ENCODE measurements at places on chromosomes 16 and 17.
A peak's percentile ranks its signal among the peaks of the same experiment; 100 is the strongest.

DNA sequence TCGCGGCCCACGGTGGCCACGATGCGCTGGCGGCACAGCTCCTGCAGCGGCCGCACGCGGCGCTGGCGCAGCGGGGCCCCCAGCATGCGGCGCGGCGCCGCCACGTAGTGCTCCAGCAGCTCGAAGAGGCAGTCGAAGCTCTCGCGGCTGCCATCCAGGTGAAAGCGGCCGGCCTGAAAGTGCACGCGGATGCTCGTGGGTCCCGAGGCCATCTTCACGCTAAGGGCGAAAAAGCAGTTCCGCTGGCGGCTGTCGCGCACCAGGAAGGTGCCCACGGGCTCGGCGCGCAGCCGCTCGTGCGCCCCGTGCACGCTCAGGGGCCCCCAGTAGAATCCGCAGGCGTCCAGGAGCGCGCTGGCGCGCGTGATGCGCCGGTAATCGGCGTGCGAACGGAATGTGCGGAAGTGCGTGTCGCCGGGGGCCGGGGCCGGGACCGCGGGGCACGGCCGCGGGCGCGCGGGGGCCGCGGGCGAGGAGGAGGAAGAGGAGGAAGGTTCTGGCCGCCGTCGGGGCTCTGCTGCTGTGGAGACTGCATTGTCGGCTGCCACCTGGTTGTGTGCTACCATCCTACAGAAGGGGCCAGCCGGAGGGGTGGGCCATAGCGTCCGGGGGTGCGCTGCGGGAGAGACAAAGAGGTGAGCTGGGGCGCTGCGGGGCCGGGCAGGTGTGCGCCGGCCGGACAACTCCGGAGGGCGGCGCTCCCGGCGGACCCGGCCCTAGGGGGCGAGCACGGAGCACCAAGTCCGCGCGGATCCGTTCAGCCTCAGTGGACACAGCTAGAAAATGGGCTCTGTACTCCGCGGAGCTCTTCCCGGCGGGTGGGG, 879 bp downstream of the SOCS1 start:
- no peak for DNase-seq

GRCh38 chr16:4032768-4033167, 83.5 kb downstream of the ADCY9 start:
- no peak for DNase-seq

- DNase-seq, result peak; percentile 13
Measured at GRCh38 chr16:78503602-78504001, 404.1 kb downstream of the WWOX start.

DNA sequence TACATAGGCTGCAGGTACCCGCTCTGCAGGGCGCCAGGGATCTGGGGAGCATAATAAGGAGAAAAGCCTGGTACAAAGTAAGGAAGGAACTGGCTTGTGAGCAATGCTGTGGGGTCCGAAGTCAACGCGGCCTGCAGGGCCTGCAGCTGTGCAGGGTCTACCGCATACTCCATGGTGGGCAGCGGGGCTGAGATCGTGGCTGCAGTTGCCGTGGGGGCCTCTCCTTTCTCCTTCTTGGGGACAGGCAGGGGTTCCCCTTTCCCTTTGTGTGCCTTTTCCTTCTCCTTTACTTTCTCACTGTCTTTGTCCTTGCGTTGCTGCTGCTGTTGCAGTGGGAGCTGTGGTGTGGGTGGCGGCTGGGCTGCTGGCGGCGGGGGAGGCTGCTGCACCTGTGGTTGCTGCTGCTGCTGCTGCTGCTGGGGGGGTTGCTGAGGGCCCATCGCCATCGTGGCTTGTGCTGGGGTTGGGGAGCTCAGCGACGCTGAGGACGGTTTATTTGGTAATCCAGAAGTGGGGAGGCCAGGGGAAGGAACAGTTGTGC, 259.6 kb downstream of the ZFHX3 start:
- no peak for DNase-seq

GRCh38 chr17:50072130-50072529, 16.2 kb downstream of the ITGA3 start:
- no peak for DNase-seq

GRCh38 chr17:34166352-34166751, 88.7 kb upstream of the CCL2 start:
- no peak for DNase-seq

GRCh38 chr17:75346906-75347305, 57.7 kb upstream of the SLC25A19 start:
- peak; percentile 64 for DNase-seq

DNA sequence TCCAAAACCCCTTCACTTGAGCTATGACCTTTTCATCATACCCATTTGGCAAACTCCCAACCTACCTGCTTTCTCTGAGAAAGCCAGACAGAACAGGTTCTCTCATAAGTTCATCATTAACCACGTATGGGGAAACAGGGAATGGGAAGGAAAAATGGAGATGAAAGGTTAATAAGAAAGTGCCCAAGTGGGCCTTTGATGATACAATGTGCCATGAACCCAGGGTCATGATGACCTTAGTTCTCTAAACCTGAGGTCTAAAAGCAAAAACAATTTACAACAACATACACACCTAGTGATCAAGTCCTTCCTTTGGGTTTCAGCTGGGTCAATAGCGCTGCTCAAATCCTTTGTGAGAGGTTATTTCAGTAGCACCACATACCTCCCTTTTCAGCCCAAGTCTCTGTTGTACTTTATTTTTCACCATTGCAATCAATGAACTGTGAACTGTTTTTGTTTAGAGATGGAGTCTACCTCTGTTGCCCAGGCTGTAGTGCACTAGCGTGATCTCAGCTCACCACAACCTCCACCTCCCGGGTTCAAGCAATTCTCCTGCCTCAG, 14.5 kb upstream of the RANGRF start:
- DNase-seq, result no peak

DNA sequence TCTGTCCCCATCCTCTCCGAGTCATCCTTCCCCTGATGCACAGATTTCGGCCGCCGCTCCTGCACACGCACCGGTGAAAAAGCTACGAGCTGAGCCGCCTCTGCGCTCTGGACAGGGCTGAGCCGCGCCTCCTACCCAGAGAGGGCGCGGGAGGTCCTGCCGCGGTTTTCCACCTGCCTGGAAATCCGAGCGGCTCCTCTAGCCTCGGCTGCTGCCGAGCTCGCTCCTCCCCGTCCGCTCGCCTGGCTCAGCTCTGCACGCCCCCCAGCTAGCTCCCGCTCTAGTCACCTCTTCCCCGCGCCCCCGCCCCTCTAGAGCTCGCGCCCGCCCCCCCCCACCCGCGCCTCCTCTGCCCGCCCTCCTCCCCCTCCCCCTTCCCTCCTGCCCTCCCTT, 198 bp upstream of the SHISA9 start:
- DNase-seq, result no peak

DNA sequence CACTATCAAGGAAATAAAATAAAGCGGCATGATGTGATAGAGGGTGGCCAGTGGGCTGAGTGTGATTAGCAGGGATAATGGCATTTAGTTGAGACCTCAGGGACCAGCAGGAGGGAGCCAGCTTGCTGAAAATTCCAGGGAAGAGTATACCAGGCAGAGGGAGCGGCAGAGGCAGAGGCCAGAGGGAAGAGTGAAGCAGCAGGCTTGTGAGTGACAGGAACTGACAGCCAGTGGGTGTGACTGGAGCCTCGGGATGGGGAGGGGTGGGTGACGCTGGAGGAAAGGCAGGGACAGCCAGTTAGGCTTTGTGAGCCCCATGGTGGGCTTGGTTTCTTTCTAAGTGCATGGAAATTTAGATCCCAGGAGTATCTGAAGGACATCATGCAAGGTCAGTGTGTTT, 209.7 kb upstream of the CACNG3 start:
- DNase-seq, result no peak

GRCh38 chr17:38733282-38733981, 3.3 kb downstream of the CISD3 start:
- DNase-seq, result no peak

DNA sequence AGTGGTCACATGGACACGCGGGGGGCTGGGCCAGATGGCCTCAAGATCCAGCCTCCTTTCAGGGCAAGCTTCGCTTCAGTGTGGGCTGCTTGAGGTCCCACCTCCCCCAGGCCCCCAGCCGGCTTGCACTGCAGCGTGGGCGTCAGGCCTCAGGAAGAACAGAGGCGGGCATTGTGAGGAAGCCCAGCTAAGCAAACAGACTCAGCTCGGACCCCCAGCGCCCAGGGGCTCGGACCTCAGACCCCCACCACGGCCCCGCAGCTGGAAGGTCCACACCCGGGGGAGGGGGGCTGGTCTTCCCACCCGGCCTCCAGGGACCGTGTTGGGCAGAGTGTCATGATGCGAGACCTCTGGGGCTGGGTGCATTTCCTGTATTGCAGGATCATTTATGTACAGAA, 24.7 kb upstream of the ZNF469 start:
- DNase-seq, result no peak

DNA sequence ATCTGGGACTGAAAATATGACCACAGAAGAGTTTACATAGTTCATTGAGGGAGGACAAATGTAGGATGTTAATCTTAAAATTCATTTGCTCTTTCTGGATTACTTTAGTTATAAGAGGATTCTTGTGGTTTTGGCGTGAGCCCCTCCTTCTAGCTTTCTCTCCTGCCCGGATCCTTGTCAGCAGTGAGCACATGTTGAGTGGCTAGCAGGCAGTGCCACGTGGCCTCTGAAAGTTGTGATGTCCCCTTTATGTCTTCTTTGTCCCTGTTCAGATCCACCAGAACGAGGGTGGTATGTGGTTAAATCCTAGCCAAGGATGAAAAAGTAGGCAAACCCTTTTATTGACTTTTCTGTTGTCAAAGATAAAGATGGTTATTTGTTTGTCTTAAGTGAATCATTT, 83.8 kb downstream of the GNAO1 start:
- no peak for DNase-seq

- no peak for DNase-seq
Measured at GRCh38 chr16:81804134-81804610, 25.1 kb downstream of the PLCG2 start.

DNA sequence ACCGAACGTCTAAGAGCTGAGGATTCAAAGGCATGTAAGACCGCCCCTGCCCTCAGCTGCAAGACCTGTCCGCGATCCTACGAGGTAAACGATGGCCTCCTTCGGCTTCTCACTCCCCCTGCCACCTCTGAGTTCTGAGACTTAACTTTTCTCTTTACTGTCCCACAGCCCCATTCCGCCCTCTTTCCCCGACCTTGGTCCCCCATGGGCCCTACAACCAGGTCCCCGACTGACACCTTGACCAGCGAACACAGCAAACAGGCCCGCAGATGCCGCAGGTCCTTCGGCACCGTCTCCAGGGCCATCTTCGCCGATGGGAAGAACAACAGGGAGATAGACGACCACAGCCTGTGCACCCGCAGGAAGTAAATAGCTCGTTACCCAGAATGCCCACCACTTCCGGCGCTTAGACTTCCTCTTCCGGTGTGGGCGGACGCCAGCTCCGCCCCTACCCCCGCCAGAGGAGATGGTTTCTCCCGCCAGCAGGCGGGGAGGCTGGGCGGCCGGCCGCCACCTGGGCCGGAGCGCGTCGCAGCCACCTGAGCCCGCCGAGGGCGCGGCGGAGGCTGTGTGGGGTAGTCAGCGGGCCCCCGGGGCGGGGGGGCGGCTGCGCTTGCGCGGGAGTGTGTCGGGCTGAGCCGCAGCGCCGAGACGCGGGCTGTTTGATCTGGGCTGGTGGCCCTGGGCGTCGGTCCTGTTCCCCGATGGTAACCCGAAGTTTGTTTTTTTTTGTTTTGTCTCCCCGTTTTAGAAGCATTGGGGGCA, at the start of gene SUPT4H1:
SUPT4H1 (minus strand) TSS at position 371 of the 765 bp plus-strand sequence; CDS start at position 305, 66 bp downstream.
- DNase-seq, result peak; percentile 92

DNA sequence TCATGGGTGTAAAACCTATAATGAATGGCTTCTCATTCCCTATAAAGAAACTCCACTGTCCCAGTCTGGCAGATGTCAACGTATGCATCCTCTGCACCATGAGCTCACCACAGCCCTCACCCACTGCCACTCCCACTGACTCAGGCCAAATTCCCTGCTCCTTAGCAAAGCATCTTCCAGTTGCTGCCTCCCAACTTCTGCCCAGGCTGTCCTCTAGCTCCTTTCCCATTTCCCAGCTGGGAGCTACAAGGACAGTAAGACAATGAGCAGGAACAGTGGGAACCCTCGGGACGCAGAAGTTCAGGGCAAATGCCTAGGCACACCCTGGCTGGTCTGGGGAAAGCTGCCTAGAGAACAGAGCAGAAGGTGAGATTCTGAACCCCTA, 9.1 kb upstream of the THAP11 start:
- DNase-seq, result no peak

GRCh38 chr16:1134776-1135458, 18.0 kb upstream of the CACNA1H start:
- DNase-seq, result no peak

DNA sequence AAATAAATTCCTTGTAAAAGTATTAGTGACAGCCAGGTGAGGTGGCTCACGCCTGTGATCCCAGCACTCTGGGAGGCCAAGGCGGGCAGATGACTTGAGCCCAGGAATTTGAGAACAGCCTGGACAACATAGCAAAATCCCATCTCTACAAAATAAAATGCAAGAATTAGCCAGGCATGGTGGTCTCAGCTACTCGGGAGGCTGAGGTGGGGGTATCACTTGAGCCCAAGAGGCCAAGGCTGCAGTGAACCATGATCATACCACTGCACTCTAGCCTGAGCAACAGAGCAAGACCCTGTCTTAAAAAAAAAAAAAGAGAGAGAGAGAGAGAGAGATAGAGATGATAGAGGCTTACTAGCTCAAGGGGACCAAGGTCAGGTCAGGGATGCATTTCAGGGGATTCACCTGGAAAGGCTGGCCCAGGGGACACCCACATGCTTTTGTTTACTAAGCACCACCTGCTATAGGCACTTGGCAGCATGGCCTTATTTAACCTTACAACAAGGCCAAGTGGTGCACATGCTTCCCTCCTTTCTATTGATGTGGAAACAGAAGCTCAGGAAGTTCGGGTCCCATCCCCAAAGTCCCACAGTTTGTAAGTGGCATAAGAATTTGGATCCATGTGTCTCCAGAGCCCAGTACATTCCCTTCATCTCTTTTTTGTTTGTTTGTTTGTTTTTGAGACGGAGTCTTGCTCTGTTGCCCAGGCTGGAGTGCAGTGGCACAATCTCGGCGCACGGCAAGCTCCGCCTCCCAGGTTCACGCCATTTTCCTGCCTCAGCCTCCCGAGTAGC, 12.4 kb upstream of the SRCIN1 start:
- no peak for DNase-seq

GRCh38 chr17:21278450-21279197, 5.9 kb upstream of the MAP2K3 start:
- no peak for DNase-seq

Data from T-helper 2 cell treated with Interferon-gamma antibody and Interleukin-4, amounts not matched to agents 5 μg/mL and 100 μg/mL, for 36 hours (primary cell).